ENCODE measurements at places on chromosomes 3 and 15.

GRCh38 chr3:194688200-194688740, 2.6 kb downstream of the FAM43A start:
- no peak for DNase-seq

DNA sequence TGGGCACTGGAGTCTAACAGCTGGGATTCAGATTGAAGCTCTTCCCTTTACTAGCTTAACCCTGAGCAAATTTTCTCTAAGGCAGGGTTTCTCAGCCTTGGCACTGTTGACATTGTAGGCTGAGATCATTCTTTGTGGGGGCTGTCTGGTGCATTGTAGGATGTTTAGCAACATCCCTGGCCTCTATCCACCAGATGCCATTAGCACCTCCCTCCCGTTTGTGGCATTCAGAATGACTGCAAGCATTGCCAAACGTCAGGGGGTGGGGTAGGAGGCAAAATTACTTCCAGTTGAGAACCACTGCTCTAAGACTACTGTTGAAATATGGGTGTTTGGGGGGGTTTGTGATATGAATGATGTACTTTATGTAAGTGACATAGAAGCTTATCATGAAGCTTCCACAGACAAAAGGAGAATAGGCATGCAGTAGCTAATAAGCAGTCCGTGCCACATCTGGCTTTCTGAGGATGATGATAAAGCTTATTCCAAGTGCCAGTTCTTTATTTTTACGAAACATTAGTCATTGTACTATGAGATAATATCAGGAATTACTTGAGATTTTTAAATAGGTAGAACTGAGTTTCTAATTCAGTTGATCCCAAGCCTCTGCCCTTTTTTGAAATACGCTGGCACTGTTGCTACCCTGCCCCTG, 39.3 kb downstream of the NKIRAS1 start:
- no peak for DNase-seq

DNA sequence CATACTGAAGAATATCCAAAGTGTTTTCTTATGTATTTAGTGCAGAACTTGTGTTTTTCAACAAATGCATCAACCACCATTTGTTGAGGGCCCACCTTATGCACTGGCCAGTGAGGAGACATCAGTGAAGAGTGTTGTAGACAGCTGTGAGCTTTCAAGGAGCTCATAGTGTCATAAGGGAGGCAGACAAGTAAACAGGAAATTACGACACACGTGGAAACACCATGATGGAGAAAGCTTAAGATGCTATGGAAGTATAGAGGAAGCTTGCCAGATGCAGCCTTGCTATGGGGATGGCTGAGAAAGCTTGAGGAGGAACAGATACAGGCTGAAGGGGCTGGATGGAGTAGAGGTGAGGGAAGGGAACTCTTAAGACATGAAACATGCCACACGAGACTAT, 50.8 kb upstream of the PSMD6 start:
- no peak for DNase-seq

GRCh38 chr3:68017069-68017468, 362.7 kb upstream of the SUCLG2 start:
- DNase-seq = no peak

- DNase-seq = no peak
Measured at GRCh38 chr15:75677465-75678323, 30.0 kb downstream of the SNX33 start.

GRCh38 chr15:84924077-84924731, 39.7 kb downstream of the SLC28A1 start:
- no peak for DNase-seq

GRCh38 chr3:169668072-169668956, 4.8 kb upstream of the MECOM start:
- DNase-seq = no peak

DNA sequence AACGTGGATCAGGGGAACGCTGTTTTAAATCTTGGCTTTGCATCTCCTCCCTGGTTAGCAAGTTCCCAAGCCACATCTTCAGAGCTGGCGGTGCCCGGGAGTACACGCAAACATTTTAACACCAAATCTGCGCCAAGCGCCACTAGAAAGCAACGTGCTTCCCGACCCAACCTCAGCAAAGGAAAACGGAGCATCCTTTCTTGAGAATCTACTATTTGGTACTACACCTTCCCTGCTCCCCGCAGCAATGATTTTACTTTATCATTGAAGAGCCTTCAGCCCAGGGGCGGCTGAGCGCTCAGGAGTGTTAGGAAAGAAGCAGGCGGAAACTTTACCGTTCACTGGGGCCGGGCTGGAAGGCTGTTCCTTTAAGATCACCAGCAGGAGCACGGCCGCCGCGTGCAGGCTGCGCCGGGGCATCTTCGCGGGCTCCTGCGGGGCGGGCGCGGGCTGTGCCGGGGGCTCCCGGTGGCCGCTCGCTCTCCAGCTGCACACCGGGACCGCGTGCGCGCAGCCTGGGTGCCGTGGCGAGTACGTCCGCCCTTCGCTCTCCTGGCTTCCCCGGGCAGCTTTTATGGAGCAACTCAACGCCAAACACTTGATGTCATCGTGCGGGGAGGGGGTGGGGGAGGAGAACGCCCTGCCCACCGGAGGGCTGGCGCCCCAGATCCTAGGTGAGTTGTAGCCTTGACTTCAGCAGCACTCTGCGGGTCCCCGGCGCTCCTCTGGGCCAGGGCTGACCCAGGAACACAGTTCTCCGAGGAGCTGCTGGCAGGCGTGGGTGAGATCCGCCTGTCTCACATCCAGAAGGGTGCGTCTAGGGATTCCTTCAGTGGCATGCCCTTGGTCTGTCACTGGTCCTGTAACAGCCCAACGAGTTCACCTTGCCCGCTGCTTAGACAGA, at the start of gene CA12:
Gene CA12, minus strand, starts transcription at position 546 of the 904 bp plus-strand sequence. Its CDS starts 126 bp downstream, at position 420.
- no peak for DNase-seq

DNA sequence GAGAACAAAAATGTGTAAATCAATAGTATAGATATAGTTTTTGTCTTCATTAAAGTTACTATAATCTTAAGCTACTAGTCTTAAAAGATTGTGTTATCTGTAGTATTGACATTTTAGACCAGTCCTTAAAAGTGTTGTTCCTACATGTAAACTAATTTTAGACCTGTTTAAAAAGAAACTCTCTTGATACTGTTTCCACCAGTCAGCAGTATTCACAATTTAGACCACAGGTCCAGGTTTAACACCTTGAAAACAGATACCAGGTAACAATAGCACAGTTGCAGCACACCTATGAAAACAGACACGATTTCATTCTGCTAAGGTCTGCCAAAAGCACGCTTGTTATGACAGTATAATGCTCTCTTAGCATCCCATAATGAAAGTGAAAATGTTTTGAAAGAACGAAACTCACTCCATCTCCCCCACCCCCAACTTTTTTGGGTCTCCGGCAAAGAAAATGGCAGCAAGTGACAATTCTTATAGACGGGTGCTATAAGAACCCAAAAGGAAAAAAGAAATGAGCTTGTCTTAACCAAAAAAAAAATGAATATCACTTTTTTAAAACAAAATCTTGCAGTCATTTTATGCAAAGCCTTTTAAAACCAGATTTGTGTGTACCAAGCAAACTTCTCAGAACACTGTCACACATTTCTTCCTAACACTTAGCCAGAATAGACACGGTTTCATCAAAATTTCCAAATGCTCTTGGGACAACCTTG, 1.6 kb downstream of the EIF4E3 start:
- DNase-seq = no peak

DNA sequence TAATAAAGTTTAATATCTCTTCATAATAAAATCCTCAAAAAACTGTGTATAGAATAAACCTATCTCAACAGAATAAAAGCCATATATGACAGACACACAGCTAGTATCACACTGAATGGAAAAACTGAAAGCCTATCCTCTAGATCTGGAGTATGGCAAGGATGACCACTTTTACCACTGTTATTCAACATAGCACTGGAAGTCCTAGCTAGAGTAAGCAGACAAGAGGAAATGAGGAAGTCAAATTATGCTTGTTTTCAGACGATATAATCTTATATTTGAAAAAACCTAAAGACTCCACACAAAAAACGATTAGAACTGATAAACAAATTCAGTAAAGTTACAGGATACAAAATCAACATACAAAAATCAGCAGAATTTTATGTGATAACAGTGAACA, 57.4 kb upstream of the DIPK2A start:
- DNase-seq = no peak

- no peak for DNase-seq
Measured at GRCh38 chr15:37252530-37252929, 152.2 kb upstream of the MEIS2 start.

DNA sequence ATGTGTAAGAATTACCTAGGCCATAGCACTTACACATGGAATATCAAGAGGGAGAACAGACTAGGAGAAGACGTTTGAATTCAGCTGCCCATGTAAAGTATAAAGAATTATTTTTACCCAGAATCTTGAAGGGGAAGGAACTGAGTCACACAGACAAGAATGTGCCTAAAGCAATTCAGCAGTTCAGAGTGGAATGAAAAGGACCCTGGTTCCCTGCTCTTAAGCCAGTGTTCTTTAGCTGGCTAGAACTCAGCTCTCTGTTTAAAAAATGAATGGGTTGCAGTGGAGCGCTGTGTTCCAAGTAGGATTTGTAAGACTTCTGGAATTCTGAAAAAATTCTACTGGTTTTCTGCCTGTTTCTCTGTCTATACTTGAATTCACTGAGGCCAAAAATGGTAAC, 440.2 kb downstream of the LPP start:
- DNase-seq = no peak

GRCh38 chr3:197908957-197909701, 40.9 kb upstream of the RPL35A start:
- no peak for DNase-seq

GRCh38 chr3:136856665-136857064, 5.3 kb upstream of the NCK1 start:
- DNase-seq = no peak

DNA sequence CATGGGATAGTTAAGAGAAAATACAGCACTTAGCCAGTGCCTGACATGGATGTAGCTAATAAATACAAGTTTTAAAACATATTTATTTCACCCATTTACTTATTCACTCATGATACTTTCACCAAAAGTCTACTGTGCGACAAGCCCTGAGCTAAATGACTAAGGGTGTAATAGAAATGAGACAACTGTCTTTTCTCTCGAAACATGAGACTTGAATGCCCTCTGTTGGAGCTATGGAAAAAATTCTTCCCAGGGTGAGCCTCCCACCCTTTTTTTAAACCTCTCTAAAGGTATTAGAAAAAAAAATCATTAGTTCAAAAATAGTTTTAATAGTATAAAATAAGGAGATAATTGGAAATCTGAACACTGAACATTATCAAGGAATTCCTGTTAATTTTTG, 24.3 kb upstream of the RPL14 start:
- DNase-seq = no peak

- no peak for DNase-seq
Measured at GRCh38 chr3:63635186-63635585, 17.3 kb upstream of the SNTN start.

DNA sequence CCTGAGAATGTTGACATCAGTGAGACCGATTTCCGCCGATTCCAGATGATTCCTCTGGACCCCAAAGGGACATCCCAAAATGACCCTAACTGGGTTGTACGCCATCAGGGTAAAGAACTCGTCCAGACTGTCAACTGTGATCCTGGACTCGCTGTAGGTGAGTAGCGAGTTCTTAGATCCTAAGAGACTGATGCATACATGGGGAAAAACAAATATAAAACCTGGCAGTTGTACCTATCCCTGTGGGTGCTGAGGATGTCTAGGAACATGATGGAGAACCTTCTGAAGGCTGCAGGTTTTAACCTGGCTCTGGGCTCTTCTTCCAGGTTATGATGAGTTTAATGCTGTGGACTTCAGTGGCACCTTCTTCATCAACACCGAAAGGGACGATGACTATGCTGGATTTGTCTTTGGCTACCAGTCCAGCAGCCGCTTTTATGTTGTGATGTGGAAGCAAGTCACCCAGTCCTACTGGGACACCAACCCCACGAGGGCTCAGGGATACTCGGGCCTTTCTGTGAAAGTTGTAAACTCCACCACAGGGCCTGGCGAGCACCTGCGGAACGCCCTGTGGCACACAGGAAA, 12.3 kb downstream of the THBS1 start:
- DNase-seq = no peak

DNA sequence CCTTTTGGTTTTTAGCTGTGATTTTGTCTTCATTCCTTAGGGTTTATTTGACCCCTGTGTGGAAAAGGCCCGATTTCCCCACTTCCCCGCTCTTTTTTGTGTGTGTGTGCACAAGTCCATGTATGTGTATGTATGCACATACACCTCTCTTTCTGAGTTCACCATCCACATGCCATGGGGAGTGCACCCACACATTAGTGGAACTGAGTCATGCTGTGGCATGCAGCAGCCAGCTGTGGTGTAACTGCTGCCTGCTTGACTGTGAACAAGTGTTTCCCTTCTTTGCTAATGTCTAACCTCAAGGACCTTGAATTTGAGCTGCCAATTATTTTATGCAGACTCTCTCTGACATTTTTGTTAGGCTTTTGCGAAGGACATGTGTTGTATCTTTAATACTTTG, 434.9 kb upstream of the TPM1 start:
- DNase-seq = no peak

DNA sequence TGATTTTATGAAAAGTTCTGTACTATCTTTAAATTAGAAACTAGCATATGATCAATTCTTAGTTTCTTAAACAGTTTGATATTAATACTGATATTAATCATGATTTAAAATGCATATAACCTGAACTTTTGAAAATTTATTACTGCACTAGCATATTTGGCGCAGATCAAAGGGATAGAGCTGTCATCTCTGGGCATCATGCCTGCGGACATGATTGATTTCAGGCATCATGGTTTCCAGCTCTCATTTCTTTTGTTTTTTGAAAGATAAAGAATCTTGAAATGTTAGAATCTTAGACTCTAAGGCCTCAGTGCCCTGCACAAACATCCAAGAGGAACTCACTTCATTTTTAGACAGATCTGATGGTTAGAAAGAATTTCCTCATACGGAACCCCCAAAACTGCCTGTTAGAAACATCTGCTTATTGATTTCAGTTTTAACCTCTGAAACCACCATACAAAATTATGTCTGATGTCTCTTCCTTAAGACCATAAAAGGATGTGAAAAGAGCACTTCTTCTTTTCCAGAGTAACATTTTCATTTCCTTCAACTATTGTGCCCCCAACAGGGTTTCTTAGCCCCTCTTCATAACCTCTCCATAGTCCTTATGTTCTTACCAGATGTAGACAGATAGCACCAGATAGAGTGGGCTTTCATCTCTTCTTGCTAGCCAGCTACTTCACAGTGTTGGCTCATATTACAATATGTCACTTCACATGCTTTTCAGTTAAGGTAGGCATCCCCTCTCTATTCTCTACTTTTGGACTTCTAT, 110.8 kb downstream of the BBX start:
- DNase-seq = no peak
